Nephron progenitor cell (in vitro differentiated cells): ENCODE measurements at places on chromosomes 2 and 18.

DNA sequence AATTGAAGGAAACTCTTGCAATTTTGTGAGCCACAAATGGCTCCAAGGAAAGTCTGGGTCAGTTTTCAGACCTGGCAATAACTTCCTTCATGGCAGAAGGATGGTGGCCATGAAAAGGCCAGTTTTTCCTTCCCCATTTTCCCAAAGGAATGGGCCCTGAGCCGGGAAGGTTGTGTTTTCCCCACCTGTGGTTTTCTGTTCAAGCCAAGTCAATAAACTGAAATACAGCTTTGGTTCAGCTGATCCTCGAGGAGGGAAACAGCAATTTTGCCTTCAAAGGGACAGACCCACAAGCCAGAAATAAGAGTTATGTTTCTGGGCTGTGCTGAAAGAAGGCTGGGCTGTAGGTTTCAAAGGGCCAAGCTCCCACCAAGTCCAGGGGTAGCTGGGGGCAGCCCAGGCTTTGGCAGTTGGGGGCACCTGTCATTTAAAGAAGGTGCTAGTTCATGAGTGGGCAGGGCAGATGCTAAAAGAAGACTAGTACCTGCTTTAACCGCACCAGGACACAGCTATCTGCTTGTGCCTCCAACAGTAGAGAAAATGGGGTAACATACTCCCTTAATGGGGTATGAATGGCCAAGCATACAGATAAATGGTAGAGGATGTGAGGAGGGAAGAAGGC lies 97.0 kb downstream of the TTC32 start:
- no peak for DNase-seq

- DNase-seq = no peak
Observed at GRCh38 chr2:84450288-84451227, 8.5 kb downstream of the SUCLG1 start.

DNA sequence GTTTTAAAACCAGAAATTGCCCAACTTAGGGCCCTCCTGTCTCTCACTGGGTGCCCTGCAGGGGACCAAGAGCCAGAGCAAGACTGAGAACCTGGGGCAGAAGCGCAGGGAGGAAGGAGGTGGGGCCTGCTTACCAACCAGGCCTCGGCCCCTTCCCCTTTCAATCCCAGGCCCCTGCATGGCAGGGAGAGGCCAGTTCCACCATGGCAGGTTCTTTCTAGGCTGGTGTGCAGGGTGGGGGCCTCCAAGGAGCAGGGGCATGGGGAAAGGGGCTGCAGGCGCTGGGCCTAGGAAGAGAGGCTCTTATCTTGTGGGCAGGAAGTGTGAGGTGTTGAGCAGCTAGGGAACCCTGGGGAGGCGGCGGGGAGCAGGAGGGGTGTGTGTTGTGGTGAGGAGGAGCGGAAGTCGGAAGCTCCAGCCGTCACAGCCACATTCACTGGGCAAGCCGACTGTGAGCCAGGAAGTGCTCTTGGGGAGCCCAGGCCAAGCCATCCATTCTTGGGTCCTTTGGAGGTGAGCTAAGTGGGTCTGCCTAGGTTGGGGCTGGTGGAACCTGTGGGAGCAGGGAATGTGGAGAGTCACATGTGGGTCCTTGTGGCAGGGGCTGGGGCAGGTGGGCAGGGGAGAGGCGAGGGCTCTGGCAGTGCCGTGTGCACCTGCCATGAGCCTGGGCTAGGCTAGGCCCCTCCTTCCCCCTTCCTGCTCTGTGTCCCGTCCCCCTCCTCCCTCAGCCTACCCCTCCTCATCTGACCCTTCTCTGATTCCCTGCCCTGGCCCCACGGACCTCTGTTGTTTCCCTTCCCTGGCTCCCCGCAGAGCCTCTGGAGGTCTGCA lies at the start of gene PSD4:
Gene PSD4 (plus strand): TSS at position 430 of the 834 bp plus-strand sequence. CDS start 8,486 bp downstream, outside the sequence.
- DNase-seq = no peak

DNA sequence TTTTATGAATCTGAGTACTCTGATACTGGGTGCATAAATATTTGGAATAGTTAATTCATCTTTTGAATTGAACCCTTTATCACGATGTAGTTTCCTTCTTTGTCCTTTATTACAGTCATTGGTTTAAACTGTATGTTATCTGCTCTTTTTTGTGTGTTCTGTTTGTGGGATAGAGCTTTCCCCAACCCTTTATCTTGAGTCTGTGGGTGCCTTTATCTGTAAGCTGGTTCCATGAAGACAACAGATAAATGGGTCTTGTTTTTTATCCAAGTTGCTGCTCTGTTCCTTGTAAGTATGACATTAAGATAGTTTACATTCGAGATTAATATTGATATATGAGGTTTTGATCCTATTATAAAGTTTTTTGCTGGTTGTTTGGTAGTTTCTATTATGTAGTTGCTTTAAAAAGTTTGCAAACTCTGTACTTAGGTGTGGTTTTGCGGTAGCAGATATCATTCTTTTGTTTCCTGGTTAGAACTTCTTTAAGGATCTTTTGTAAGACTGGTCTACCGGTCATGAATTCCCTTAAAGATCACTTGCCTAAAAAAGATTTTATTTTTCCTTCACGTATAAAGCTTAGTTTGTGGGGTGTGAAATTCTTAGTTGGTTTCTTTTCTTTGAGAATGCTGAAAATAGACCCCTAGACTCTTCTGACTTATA lies 1451.3 kb upstream of the SLC39A10 start:
- no peak for DNase-seq

DNA sequence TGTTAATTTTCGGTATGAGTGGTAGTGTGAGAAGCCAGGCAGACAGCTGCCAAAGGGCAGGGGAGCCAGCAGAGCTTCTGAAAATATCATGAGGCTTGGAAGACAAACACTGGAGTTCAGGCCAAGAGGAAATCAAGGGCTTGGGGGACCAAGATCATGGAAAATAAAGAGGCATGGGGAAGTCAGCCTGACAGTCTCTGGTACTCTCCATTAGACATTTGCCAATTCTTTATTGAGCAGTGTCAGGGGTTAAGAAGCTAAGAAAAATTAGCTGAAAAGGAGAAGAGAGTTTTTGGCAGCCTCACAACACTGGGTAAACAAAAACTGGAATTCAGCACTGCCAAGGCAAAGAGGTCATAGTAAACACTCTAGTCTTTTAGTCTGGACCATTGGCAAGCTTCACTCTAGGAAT lies 612.7 kb downstream of the EPHA4 start:
- DNase-seq = no peak

DNA sequence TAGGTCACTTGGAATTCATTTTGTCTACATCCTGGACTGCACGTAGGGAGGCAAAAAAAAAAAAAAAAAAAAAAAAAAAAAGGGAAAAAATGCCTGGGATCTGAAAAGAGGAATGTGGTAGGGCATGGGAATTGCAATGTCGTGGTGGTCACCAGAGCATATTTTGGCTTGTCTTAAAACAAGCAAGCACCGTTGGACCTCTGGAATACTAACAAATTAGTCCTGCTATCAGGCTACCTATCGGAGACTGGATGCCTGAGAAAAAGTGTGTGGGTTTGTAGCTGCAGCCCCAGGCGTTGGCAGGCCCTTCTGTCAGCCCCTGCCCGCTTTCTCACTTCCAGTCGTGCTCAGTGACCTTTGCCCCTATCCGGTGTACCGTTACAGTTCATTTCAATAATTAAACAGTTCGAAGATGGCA lies 588.5 kb upstream of the ZEB2 start:
- DNase-seq = peak; percentile 22

- no peak for DNase-seq
Observed at GRCh38 chr2:237326266-237327171, 87.4 kb downstream of the COL6A3 start.

DNA sequence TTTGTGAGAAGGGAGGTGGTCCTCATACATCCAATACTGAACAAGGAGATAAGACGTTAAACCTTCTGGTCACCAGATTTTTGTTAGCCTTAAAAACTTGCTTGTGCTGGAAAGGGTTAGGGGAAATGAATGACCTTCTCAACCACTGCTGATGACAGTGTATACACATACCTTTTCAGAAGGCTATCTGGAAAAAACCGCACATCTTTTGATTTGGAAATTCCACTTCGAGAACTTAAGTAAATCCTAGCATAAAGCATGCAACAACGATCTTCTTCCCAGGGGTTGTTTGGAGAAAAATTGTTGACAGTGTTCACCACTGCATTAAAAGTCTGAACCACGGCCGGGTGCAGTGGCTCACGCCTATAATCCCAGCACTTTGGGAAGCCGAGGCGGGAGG lies 7.6 kb downstream of the YWHAQ start:
- no peak for DNase-seq

DNA sequence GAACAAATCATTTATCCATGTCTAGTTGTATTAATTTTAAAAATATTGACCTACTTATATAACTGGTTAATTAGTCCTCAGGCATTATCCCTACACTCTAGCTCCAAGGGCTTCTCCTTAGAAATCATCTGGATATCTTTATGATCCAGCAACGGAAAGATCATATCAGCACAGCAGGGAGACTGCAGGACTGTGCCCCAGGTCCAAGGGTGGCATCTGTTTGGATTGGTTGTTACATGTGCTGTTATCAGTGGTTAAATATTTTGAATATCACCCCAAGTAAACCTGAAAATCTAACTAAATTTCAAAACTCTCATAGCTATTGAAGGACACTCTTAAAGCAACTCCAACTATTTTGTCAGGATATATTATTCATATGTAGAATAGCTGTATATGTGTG lies 556.2 kb upstream of the ZEB2 start:
- DNase-seq = no peak

- DNase-seq = no peak
Observed at GRCh38 chr2:205715831-205716525, 33.7 kb downstream of the NRP2 start.

GRCh38 chr2:227460833-227461232 lies 11.1 kb upstream of the AGFG1 start:
- no peak for DNase-seq

- no peak for DNase-seq
Observed at GRCh38 chr2:8367833-8368232, 314.0 kb upstream of the ID2 start.

- no peak for DNase-seq
Observed at GRCh38 chr18:12703664-12704063, 822 bp downstream of the PSMG2 start.

- no peak for DNase-seq
Observed at GRCh38 chr2:189327879-189328847, 113.1 kb upstream of the WDR75 start.

- DNase-seq = no peak
Observed at GRCh38 chr2:239876948-239877289, 148.2 kb downstream of the NDUFA10 start.

- no peak for DNase-seq
Observed at GRCh38 chr2:58899692-58900091, 658.6 kb upstream of the FANCL start.

GRCh38 chr2:118832791-118833715 lies 14.4 kb downstream of the EN1 start:
- no peak for DNase-seq

GRCh38 chr2:174797781-174798276 lies 33.6 kb upstream of the CHRNA1 start:
- DNase-seq = no peak

DNA sequence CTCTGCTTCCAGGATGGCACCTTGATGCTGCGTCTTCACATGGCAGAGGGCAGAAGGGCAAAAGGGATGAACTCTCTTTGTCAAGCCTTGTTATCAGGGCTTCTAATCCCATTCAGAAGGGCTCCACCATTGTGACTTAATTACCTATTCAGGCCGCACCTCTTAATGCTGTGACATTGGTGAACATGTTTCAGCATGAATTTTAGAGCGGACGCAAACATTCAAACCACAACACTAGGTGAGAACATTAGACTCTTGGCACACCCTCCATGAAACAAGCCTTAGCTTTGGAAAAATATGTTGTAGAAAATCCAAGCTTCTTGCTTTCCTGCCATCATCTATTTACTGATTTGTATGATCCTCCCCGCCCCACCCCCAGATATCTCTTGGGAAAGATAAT lies 17.9 kb downstream of the DAW1 start:
- no peak for DNase-seq

DNA sequence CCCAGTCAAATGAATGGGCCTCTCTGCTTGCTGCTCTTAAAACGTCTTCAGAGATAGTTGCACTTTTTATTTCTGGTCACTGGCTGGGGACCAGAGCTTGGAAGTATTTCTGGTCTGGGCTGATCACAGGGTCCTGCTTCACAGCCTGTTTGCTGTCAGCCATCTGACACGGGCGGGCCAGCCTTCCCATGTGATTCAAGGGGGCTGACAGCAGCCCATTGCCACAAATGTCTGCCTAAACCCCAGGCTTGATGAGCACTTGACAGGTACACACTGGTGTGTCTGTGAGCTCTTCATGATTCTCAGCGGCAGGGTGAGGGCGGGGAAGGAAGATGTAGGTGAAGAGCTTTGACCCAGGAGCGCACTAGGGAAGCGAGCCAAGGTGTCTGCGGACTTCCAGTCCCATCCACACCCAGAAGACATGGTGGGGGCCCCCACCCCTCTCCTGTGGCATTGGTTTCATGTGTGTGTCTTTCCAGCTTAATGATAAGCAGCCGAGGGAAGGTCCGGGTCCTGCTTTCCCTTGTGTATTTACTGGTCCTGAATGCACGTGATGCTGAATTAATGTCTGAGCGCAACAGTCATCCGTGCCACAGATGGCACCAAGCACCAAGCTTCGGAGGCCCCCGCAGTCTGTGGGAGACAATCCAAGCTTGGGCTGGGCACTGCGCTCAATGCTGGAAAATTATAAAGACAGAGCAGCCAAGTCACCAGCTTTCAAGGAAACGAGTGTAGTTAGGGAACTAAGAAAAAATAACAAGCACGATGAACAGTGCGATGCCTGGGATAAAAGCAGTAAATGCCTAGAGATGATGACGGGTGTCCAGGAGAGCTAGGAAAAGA lies 73.3 kb downstream of the SH3BP4 start:
- no peak for DNase-seq

GRCh38 chr2:157971702-157972101 lies 95.6 kb upstream of the ACVR1 start:
- DNase-seq = no peak

GRCh38 chr2:56100791-56101312 lies 82.9 kb upstream of the CCDC85A start:
- no peak for DNase-seq

DNA sequence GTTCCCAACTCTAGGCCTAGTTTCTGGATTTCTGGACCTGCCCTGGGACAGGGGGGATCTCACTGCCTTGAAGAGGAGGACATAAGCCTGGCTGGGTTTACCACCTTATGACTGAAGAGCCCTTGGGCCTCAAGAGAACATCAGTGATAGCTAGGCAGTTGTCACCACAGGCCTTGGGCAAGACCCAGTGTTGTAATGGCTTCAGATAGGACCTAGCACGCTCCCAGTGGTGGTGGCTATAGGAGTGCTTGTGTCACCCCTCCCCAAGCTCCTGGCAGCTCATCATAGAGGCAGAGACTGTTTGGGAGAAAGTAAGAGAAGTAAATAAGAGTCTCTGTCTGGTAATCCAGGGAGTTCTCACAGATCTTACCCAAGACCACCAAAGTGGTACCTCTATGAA lies 19.4 kb upstream of the EVA1A start:
- no peak for DNase-seq

DNA sequence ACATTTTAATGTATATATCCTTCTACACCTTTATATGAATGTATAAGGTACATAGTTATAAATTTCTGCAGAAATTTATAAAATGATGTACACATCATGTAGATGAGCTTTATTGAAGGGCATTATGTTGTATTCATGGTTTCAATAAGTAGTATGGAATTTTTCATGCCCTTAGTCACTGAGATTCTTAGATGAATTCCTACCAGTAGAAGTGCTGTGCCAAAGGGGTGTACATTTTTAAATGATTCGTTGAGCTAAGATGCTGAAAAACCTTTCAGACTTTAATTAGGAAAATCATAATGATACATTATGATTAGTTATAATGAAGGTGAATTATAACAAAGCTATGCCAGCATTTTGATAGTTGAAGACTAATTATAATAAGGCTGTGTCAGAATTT lies 115.2 kb downstream of the ZNF236 start:
- no peak for DNase-seq

- no peak for DNase-seq
Observed at GRCh38 chr2:121266543-121267106, 18.4 kb downstream of the TFCP2L1 start.
